ENCODE measurements at places on chromosomes 3 and 15. TPM values are rescaled to one million over a fixed set of nuclear protein-coding genes. Genes with fewer than 3 reads are reported as not detected.
A peak's percentile ranks its signal among the peaks of the same experiment; 100 is the strongest.

GRAMD2A gene
- total RNA-seq: 0.20 TPM

ATP8B4 gene
- total RNA-seq: 0.30 TPM

CFAP91 gene
- total RNA-seq: 0.68 TPM

ZNF660 gene
- 5.8 TPM for total RNA-seq

CADPS gene
- total RNA-seq: not detected

OR5AC2 gene
- not detected for total RNA-seq

DNA sequence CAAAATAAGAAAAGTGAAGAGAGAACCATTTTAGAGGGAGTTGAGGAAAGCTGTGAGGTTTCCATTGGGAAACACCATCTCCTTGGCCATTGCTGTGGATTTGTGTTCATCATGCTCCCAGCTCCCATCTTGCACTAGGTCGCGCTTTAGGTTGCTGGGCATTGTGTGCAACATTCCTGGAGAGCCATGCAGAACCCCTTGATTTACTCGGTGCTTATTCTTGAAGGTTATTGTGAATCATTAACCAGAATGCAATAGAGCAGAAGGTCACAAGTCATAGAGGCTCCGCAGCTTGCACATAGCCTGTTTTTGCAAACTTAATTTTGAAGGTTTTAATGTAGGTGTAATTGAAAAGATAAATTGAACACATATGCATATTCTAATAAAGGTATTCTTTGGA is 239.2 kb upstream of the IL12A start:
- H3K27me3 ChIP-seq: peaks cover 5% of the 10 kb centered on the region
- DNase-seq: no peak
- no peak overlapping the region for H3K4me3 ChIP-seq

GRCh38 chr3:71389911-71390573 is 193.5 kb downstream of the FOXP1 start:
- H3K27ac ChIP-seq: no peak overlapping the region
- no peak overlapping the region for H3K4me3 ChIP-seq
- H3K4me1 ChIP-seq: peaks cover 8% of the 10 kb centered on the region
- no peaks in the 10 kb centered on the region for H3K27me3 ChIP-seq

- no peaks in the 10 kb centered on the region for H3K27me3 ChIP-seq
- H3K4me1 ChIP-seq: peaks cover 61% of the 10 kb centered on the region
- DNase-seq: no peak
Measured at GRCh38 chr3:86990012-86990733, 776 bp downstream of the VGLL3 start.

DNA sequence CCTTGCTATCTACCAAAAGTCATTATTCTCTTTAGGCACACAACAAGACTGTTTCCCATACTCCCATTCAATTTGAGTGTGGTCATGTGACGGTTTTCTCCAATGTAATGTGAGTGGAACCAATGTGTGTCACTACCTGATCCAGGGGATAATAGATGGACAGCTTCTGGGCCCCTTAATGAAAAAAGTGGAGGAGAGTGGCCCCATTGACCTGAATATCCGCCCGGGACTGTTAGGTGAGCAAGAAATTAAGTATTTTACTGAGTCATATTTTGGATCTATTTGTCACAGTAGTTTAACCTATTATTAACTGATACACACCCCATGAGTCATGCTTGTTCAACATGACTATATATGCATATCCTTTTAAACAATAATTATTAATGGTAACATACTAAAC is 15.1 kb upstream of the ARID3B start:
- H3K27ac ChIP-seq: no peak overlapping the region
- H3K4me3 ChIP-seq: no peak overlapping the region
- no peaks in the 10 kb centered on the region for H3K4me1 ChIP-seq
- no peaks in the 10 kb centered on the region for H3K27me3 ChIP-seq
- no peaks in the 10 kb centered on the region for H3K36me3 ChIP-seq

DNA sequence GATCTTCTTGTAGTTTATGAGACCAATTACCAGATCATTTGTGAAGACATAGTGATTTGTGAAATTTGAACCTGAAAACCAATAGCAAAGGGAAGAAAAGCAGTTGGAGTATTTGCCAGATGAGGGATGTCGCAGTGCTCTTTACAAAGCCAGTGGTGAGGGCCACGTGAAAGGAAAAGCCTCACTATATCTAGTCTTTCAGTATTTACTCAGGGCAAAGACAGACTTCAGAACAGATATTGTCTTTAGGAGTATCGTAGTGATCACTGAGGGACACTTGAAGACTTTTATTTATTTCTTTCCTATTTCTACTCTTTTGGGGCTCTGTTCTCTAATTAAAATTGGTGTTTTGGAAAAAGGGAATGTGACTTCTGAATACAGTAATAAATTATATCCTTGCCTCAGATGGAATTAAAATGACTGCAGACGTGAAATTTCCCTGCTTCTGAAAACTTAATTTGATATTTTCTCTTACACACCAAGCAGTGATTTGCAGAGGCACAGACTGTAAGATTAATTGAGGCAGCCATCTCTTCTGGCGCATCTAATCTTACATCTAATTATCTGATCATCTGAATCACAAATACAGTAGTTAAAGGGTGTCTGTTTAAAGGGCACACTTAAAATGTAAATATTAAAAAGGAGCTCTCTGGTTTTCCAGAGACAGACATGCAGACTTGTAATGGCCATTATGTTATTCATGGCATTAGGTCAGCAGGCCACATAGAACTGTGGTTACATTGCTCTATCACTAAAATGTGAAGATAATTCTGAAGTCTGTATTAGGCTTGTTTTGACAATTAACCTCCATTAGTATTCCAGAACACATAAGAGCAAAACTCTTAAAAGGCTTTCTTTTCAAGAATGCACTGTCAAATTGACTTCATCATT is 193.0 kb upstream of the GOLIM4 start:
- H3K4me1 ChIP-seq: no peaks in the 10 kb centered on the region
- no peak for DNase-seq
- H3K27me3 ChIP-seq: peaks cover 49% of the 10 kb centered on the region

DNA sequence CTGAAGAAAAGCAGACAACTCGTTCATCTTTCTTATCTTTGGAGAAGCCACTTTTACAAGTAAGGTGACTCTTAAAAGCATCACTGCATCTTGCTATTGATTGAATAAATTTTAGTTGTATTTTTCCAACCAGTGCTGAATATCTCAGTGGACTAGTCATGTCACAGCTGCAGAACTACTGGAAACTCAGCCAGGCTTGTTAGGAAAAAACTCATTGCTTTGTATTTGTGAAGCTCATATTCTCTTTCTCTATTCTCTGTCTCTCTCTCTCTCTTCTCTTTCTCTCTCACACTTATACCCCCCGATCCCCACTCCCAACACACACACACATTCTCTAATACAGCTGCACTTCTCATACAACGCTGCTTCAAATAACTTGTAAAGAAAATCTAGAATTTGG is 104.3 kb downstream of the WDR76 start:
- H3K36me3 ChIP-seq: no peaks in the 10 kb centered on the region
- peaks cover 8% of the 10 kb centered on the region for H3K4me1 ChIP-seq
- no peak overlapping the region for H3K4me3 ChIP-seq
- DNase-seq: no peak
- H3K27me3 ChIP-seq: no peaks in the 10 kb centered on the region
- H3K27ac ChIP-seq: no peak overlapping the region

- H3K4me1 ChIP-seq: peaks cover 46% of the 10 kb centered on the region
- no peaks in the 10 kb centered on the region for H3K36me3 ChIP-seq
- H3K27me3 ChIP-seq: no peaks in the 10 kb centered on the region
- H3K4me3 ChIP-seq: no peak overlapping the region
- peak overlapping the region; percentile 21 for H3K27ac ChIP-seq
- DNase-seq: peak; percentile 40
Measured at GRCh38 chr15:77527164-77527778, 105.4 kb downstream of the LINGO1 start.

GRCh38 chr3:156892701-156893100 is 66.5 kb downstream of the LEKR1 start:
- DNase-seq: no peak
- no peaks in the 10 kb centered on the region for H3K27me3 ChIP-seq
- no peak overlapping the region for H3K4me3 ChIP-seq

- H3K4me1 ChIP-seq: no peaks in the 10 kb centered on the region
- H3K27ac ChIP-seq: no peak overlapping the region
- no peak overlapping the region for H3K4me3 ChIP-seq
- no peaks in the 10 kb centered on the region for H3K36me3 ChIP-seq
Measured at GRCh38 chr3:10644189-10644588, 138.8 kb upstream of the ATP2B2 start.

GRCh38 chr3:3281024-3281423 is 101.5 kb upstream of the CRBN start:
- no peaks in the 10 kb centered on the region for H3K36me3 ChIP-seq
- no peak overlapping the region for H3K27ac ChIP-seq
- H3K4me1 ChIP-seq: no peaks in the 10 kb centered on the region
- no peaks in the 10 kb centered on the region for H3K27me3 ChIP-seq
- no peak for DNase-seq

GRCh38 chr15:101026656-101027272 is 107.6 kb downstream of the LRRK1 start:
- no peak for DNase-seq
- H3K4me1 ChIP-seq: no peaks in the 10 kb centered on the region
- no peaks in the 10 kb centered on the region for H3K36me3 ChIP-seq

- no peak for DNase-seq
- H3K4me1 ChIP-seq: no peaks in the 10 kb centered on the region
- no peaks in the 10 kb centered on the region for H3K36me3 ChIP-seq
- no peak overlapping the region for H3K27ac ChIP-seq
- peaks cover 15% of the 10 kb centered on the region for H3K27me3 ChIP-seq
Measured at GRCh38 chr3:151133917-151134450, 48.5 kb downstream of the MED12L start.

DNA sequence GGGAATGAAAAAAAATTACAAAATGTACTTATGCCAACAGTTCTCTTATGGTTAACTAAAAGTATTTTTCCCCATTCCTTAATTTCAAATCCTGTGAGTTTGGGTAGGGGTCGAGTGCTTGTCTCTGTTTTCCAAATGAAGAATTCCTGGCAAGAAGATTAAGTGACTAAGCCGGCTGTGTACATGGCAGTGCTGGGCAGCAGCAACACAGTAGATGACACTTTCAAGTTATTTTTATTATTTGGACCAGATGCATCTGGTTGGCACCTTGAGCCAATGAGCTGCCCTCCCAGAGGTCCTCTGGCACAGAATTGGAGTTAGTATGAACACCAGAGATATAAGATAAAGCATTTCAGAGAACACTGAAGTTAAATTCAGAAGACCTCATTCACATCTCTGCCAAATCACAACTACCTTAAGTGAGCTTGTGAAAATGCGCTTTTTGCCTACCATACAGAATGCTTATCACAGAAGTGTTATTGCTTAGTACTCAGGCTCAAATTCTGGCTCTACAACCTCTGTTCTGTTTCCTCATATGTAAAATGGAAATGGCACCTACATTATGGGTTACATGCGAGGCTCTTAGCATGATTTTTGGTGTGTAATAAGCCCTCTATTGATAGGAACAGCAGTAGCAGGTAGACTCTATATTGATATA is 256.9 kb downstream of the UBE2E2 start:
- DNase-seq: no peak
- H3K4me3 ChIP-seq: no peak overlapping the region
- H3K4me1 ChIP-seq: no peaks in the 10 kb centered on the region
- no peaks in the 10 kb centered on the region for H3K36me3 ChIP-seq
- H3K27ac ChIP-seq: no peak overlapping the region

Measured in A673 (cell line).